ENCODE measurements at places on chromosomes 4 and X.

DNA sequence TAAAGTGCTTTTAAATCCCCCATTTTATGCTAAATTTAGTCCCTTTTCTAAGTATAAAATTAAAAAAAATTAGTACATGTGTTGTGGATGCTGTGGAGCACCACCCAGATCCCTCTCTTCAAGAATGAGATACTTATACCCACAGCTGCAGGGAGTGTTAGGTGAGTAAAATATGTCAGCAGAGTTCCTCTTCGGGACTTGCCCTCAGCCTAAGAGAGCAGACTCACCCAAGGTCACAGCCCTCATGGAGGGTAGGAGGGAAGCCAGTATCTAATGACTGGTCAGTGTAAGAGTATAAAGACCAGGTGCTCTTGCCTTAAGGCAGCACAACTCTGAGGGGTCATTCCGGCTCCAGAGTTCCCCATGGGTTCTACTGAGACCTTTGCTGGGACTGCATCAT lies 88.5 kb downstream of the REELD1 start:
- no peak for DNase-seq

- no peak for DNase-seq
Measured at GRCh38 chrX:32116047-32116446, 1044.2 kb upstream of the FTHL17 start.

DNA sequence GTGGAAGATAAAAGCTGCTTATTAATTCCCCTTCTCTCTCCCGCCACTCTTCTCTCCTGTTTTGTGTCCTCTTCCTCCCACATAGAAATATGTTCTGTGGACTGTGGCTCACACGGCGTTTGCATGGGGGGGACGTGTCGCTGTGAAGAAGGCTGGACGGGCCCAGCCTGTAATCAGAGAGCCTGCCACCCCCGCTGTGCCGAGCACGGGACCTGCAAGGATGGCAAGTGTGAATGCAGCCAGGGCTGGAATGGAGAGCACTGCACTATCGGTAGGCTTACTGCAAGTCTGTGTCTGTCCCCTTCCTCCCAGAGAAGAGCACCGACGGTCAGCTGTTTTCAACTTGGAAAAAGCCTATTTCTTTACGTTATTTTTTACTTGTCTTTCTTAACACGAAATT lies 229.1 kb downstream of the DCTD start:
- no peak for DNase-seq

DNA sequence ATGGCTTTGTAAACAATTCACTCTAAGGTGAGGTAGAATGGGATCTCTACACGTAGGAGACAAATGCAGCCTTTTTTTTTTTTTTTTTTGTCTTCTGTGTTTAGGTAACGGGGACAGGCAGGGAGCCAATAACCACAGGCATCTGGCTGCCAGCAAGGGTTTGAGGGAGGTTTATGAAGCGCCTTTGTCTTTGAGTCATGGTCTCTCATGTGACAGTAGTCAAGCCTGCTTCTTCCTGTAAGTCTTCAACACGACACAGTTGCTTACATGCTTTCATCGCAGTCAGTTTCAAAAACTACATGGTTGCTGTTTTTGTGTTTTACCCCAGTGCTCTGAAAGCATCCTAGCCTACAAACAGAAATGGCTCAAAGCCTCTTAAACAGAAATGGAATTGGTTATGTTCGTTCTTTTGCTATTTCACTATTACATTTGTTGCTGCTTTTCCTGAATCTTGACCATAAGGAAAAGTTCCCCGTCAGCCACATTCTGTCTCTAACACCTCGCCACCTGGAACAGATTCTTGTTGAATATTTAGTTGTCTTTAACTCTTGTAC lies 127.8 kb upstream of the METTL14 start:
- DNase-seq = peak; percentile 84

DNA sequence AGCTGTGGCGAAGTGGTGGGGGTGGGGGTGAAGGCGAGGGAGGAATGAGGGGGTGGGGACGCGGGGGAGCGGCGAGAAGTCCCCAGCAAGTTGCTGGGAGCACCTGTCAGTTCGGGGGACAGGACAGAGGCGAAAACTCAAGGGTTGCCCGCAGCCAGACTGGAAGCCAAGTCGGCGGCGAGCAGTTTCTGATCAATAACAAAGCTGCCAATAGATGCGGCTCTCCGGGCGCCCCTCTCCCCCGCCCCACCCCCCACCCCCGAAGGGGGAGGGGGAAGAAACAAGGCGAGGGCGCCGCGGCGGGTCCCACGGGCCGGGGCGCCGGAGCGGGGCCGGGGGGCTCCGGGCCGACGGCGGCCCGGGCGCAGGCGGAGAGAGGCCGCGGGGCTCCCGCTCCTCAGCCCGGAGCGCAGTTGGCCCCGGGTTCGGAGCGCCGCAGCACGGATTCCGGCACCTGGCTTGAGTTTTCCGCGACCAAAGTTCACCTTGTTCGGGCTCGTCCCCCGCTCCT lies 379 bp downstream of the PDGFC start:
- no peak for DNase-seq

DNA sequence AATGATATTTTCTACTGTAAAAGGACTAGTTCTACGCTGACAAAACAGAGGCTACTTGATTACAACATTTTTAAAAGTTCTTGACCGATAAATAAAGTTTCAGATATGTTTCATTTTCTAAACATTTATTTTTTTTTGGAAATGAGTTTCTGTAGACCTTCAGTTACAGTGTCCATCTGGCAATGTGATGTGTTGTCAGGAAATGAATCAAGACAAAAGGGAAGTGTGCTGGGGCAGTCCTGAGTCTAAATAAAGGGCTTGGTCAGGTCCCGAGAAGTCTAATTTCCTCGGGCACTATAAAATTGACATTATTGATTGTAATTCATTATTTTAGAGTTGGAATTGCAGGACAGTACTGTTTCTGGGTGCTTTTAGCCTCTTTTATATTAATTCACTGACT lies 57.0 kb upstream of the FTHL17 start:
- no peak for DNase-seq

DNA sequence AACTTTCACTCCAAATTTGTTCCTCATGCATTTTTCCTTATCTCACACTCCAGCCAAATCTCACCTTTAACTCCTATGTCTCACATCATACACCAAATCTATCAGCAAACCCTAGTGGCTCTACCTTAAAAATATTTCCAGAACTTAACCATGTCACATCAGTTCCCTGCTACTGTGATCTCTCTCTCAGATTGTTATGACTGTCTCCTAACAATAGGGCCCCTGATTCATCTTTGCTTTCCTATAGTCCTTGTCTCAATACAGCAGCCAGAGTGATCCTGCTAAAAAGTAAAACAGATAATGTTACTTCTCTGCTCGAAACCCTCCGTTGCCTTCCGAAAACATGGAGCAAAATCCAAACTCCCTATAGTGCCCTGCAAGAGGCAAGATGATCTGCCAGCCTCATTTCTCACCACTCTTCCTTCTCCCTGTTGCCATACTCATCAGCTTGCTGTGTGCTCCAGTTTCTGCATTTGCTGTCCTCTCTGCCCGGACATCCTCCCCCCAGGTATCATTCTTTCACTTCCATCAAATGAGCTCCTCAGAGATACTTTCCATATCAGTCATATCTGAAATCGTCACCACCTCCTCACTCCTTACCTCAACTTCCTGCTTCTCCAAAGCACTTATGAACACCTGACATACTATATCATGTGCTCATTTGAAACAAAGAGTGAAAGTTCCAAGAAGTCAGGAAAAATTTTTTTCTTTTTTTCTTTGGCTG lies 293.4 kb upstream of the NR3C2 start:
- no peak for DNase-seq

GRCh38 chr4:157242871-157243270 lies 22.3 kb downstream of the GRIA2 start:
- DNase-seq = no peak

- no peak for DNase-seq
Measured at GRCh38 chr4:113114884-113115283, 65.4 kb downstream of the ANK2 start.

DNA sequence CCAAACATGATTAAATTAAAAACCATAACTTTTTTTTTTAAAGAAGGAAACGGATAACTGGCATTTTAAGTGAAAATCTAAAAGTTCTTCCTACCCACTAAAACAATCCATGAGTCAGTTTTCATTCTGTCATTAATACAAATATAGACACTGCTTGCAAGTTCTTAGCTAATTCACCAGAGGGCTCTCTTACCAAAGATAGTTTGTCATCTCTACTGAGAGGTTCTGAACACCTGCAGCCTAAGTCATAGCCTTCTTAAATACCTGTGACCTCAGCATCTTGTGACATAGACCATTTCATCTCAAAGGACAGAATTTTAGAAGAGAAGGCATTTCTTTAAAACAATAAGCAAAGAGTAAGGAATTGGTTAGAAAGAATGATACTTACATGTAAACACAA lies 65.3 kb upstream of the FAM120C start:
- DNase-seq = peak; percentile 41

DNA sequence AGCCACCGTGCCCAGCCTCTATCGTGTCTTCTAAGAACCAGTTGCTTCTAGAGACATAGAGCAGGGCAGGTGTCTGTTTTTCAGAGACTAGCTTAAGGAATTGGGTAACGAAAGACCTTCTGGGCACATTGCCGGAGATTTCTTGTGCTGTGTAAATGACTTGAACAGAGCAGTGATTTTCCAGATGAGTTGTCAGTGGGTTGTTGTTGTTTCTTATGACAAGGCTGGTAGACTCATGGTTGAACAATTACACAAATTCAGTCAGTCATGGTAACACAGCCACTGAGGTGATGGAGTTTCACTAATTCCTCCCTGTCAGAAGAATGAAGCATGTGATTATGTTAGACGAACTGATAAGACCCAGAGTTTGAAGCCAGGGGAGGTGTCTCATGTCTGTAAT lies 20.5 kb upstream of the DDX3X start:
- DNase-seq = peak; percentile 90

GRCh38 chr4:137454767-137455166 lies 77.5 kb downstream of the PCDH18 start:
- no peak for DNase-seq

DNA sequence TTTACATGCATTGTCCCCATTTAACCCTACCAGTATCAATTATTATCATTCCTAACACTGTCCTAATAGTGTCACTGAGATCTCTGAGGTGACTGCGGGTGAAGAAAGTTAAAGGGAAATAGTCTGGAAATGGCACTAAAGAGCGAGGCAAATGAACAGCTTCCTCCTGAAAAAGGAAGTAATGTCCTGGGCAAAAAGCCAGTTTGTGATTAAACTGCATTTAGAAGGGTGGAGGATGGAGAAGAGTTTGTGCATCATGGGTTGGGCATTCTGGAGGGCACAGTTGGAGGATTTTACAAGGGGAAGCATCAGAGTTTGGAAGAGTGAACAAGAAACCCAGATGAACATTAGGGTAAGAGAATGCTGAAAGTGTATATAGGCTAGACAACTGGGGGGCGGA lies 60.5 kb upstream of the SLC25A4 start:
- peak; percentile 8 for DNase-seq

- peak; percentile 80 for DNase-seq
Measured at GRCh38 chr4:185729391-185729804, 82.6 kb downstream of the SORBS2 start.

DNA sequence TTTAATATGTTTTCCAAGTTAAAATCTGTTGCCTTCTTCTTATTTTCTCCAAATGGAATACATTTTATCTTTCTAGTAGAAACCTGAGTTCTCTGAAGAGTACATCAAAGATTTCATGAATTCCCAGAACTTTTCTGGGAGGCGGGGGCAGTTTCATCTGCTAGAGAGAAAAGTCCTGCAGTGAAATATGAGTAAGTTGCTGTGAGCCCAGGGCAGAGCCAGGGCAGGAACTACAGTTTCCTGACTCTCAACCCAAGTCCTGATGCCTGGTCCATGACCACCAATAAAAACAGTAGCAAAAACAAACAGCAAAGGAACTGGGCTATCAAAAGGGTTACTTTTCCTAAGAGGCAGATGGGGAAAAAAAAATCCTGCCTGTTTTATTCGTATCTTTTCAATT lies 239.4 kb upstream of the CTSO start:
- DNase-seq = no peak

- DNase-seq = no peak
Measured at GRCh38 chr4:167380964-167381363, 146.7 kb upstream of the SPOCK3 start.

DNA sequence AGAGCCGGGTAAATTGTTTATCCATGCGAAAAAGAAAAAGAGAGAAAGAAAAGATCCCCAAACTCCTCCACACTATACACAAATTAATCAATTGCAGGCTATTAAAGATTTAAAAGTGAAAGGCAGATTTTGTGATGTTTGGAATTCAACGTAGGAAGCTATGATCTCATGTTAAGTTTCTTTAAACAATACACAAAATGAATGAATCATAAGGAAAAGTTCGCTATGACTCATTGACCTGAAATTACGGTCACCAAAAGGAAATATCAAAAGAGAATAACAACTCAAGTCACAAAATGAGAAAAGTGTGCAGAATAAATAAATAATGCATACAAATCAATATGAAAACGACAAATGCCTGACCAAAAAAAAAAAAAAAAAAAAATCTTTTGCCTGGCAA lies 28.6 kb downstream of the CLNK start:
- DNase-seq = peak; percentile 27
